Uterus (tissue), 4 donors: ENCODE measurements at places on chromosomes 3 and 15. TPM values are rescaled to one million over a fixed set of nuclear protein-coding genes. Genes with fewer than 3 reads are reported as not detected.
A peak's percentile ranks its signal among the peaks of the same experiment; 100 is the strongest.

The MINAR1 gene
- total RNA-seq = 1.5 TPM

The POLQ gene
- 5.8 TPM for total RNA-seq

The NR2E3 gene
- 0.41 TPM for total RNA-seq

DNA sequence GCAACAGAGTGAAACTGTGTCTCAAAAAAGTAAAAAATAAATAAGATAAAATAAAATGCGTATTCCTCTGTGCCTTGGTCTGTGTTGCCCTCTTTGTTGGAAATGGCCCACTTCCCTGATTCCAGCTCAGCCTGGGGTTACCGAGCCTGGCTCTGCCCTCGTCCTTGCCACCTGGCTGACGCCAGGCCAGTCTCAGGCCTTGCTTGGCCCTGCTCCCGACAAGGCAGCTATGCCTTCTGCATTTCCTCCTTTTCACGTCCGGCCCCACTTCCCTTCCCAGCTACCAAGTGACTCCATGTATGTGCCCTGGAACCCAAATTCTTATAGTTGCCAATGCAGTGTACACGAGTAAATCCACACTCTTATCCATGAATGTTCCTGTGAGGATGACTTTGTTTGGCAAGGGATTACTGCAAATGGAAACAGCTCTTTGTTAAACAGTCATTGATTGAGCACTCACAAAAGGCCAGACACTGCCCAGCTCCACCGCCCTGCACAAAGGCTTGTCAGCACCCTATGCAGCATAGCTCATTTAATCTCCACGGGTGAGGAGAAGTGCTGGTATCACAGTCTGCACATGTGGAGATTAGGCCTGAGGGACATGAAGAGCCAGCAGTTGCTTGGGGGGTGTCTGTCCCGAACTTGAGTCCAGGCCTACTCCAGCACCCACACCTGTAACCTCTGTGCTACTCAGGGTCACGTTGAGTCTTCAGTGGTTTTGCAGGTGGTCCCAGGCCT lies 25.1 kb downstream of the SPSB4 start:
- H3K4me1 ChIP-seq = no peaks in the 10 kb centered on the region
- H3K27me3 ChIP-seq = no peaks in the 10 kb centered on the region
- H3K36me3 ChIP-seq = no peaks in the 10 kb centered on the region
- H3K27ac ChIP-seq = peak overlapping the region; percentile 73
- H3K4me3 ChIP-seq = no peak overlapping the region

GRCh38 chr3:147614210-147614609 lies 205.0 kb downstream of the ZIC1 start:
- H3K4me3 ChIP-seq = no peak overlapping the region
- no peak for DNase-seq
- H3K27me3 ChIP-seq = no peaks in the 10 kb centered on the region

GRCh38 chr3:126394179-126394976 lies at the start of gene CFAP100:
Gene CFAP100 (plus strand): TSS chr3:126394909. CDS start chr3:126396001, 1,092 bp downstream.
- H3K27me3 ChIP-seq = no peaks in the 10 kb centered on the region
- no peak for DNase-seq
- no peaks in the 10 kb centered on the region for H3K4me1 ChIP-seq
- no peak within 1 kb of the TSS for H3K27ac ChIP-seq
- no peaks in the 10 kb centered on the region for H3K36me3 ChIP-seq

DNA sequence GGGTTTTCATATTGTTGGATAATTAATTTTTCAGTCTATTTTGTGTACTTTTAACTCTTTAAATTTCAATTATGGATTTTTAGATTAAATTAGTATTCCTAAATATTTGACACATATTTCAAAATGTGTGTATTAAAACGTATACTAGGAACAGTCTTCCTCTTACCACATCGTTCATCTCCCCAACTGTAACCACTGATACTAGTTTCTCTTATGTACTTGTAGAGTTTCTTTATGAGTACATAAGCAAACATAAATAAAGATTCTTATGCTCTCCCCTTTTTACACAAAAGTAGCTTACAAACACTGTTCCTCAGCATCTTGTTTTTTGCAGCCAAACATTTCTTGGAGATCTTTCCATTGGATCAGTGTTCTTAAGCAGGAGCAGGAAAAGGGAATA lies 45.9 kb downstream of the CMSS1 start:
- H3K36me3 ChIP-seq = no peaks in the 10 kb centered on the region
- H3K4me3 ChIP-seq = no peak overlapping the region
- H3K27ac ChIP-seq = no peak overlapping the region
- H3K4me1 ChIP-seq = peaks cover 14% of the 10 kb centered on the region
- DNase-seq = no peak
- no peaks in the 10 kb centered on the region for H3K27me3 ChIP-seq

GRCh38 chr15:45603881-45604280 lies 16.7 kb downstream of the BLOC1S6 start:
- DNase-seq = no peak
- no peaks in the 10 kb centered on the region for H3K36me3 ChIP-seq
- no peaks in the 10 kb centered on the region for H3K4me1 ChIP-seq
- H3K27me3 ChIP-seq = no peaks in the 10 kb centered on the region
- H3K27ac ChIP-seq = no peak overlapping the region
- no peak overlapping the region for H3K4me3 ChIP-seq

DNA sequence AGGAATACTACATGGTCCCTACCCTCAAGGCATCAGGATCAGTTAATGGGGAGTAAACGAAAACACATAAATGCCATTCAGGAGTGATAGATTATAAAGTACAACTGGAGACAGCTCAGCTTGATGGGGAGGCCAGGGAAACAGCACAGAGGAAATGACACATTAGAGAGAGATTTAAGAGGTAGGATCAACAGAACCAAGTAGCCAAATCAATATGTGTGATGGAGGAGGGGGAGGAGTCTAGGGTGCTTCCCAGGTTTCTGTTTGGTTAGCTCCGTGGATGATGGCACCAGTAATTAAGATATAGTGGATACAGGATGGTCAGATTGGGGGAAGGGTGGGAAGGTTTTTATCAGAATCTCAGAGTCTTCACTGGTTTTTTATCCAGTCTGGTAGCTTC lies 229.5 kb upstream of the ROPN1 start:
- H3K27ac ChIP-seq = no peak overlapping the region
- no peak overlapping the region for H3K4me3 ChIP-seq
- no peaks in the 10 kb centered on the region for H3K36me3 ChIP-seq
- H3K27me3 ChIP-seq = no peaks in the 10 kb centered on the region
- H3K4me1 ChIP-seq = no peaks in the 10 kb centered on the region
- no peak for DNase-seq
